ENCODE measurements at places on chromosomes 16 and 17.

GRCh38 chr17:27419156-27419555 is 37.1 kb upstream of the KSR1 start:
- no peak for DNase-seq

- no peak for DNase-seq
Measured at GRCh38 chr17:80146121-80147034, 550 bp downstream of the EIF4A3 start.

GRCh38 chr16:30556125-30556473 is 2.1 kb downstream of the ZNF764 start:
- no peak for DNase-seq

- no peak for DNase-seq
Measured at GRCh38 chr17:8121407-8121680, 2.6 kb downstream of the HES7 start.

- DNase-seq, result no peak
Measured at GRCh38 chr17:82047914-82048570, 3.6 kb downstream of the RFNG start.

DNA sequence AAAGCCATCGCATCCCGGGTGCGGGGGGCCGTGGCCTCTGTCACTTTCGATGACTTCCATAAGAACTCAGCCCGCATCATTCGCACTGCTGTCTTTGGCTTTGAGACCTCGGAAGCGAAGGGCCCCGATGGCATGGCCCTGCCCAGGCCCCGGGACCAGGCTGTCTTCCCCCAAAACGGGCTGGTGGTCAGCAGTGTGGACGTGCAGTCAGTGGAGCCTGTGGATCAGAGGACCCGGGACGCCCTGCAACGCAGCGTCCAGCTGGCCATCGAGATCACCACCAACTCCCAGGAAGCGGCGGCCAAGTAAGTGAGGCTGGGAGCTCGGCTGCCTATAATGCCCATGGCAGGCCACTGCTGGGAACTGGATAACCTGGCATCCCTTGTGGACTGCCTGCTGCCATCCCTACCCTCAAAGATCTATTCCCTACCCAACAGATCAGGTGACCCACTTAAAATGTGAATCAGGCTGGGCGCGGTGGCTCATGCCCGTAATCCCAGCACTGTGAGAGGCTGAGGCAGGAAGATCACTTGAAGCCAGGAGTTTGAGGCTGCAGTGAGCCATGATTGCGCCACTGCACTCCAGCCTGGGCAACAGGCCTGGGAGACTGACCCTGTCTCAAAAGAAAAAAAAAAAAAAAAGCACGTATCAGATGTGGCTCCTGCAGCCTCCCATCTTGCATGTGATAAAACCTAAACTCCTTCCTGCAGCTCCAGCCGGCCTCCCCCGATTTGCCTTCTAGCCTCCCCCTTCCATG is 18.3 kb downstream of the CDIPT start:
- DNase-seq, result no peak

GRCh38 chr17:52024300-52024870 is 134.1 kb downstream of the CA10 start:
- no peak for DNase-seq

- no peak for DNase-seq
Measured at GRCh38 chr17:57349541-57350247, 93.4 kb downstream of the MSI2 start.

GRCh38 chr17:69348429-69348828 is 21.5 kb upstream of the ABCA5 start:
- no peak for DNase-seq
